ENCODE measurements at places on chromosomes 3 and 15.

DNA sequence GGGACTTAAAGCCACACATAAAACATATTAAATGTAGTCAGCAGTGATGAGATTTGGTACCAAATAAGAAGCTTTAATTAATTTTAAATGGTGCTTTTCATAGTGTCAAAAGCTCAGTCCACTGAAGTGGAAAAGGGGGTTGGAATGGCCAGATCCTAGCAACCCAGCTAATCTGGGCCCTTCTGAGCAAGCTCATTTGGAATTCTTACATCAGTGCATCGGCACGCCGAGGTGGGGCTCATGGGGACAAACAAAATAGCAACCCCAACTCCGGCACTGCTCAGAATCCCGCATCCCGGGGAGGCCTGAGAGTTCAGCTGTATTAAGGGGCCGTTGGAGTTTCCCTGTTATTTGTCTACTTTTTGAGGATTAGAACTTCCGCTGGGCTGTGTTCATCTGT is 526.4 kb downstream of the SOX2 start:
- no peak for DNase-seq

DNA sequence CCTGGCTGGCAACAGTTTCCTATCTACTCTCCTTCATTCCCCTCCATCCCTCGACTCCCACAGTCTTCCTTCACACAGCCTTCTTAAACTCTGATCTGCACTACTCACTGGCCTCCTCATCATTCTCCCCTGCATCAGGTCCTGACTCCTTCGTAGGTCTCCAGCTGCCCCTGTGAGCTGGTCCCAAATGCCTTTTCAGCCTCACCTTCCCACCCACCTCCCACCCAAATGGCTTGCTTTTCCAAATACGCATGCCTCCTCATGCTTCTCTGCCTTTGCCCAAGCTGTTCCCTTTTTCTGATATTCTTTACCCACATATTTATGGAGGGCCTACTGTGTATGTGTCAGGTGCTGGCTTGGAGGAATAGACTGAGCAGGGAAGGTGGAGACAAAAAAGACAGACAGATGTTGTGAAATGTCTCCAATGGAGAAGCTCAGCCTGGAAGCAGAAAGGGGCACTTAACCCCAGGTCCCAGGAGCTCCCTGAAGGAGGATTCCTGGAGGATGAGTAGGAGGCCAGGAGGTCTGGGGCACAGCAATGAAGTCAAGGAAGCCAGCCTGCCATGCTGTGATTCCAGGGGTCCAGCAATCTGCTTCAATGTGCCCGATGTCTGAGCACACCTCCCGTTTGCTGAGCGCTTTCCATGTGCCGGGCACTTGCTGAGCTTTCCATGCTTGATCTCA is 252.2 kb downstream of the SHQ1 start:
- DNase-seq, result no peak

- peak; percentile 68 for DNase-seq
Measured at GRCh38 chr3:196159952-196160804, 51.0 kb downstream of the ZDHHC19 start.

- no peak for DNase-seq
Measured at GRCh38 chr3:25906132-25906906, 116.4 kb downstream of the OXSM start.

- DNase-seq, result no peak
Measured at GRCh38 chr15:64090527-64090926, 3.1 kb downstream of the CIAO2A start.

- no peak for DNase-seq
Measured at GRCh38 chr3:187795207-187795960, 50.1 kb upstream of the BCL6 start.

- DNase-seq, result no peak
Measured at GRCh38 chr3:71865727-71866126, 80.8 kb upstream of the PROK2 start.

GRCh38 chr15:74383695-74384565 is 16.5 kb upstream of the CYP11A1 start:
- no peak for DNase-seq

DNA sequence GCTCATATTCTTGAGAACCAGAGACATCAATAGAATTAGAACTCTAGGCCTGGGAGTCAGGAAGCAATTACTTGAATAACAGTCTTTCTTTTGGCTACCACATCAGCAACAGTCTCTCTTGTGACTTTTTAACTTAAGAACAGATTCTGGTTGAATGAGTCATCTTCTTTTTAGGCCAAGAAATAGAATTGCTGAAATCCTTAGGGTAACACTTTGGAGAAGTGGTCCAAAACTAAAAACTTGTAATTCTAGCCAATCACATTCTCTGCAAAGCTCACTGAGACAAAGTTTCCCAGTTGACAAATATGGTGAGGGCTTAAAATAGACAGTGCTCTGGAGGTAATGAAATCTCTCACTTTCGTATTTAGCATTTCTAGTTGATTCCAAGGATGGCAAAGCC is 238.0 kb downstream of the SHOX2 start:
- DNase-seq, result no peak

- no peak for DNase-seq
Measured at GRCh38 chr15:80042568-80042967, 16.9 kb upstream of the ZFAND6 start.

GRCh38 chr3:151178208-151178845 is 24.7 kb downstream of the GPR171 start:
- DNase-seq, result no peak

GRCh38 chr15:69991551-69991980 is 106.2 kb downstream of the TLE3 start:
- DNase-seq, result no peak

GRCh38 chr3:197752107-197752506 is 2.4 kb downstream of the FYTTD1 start:
- DNase-seq, result no peak

GRCh38 chr3:138803006-138803653 is 31.6 kb downstream of the PIK3CB start:
- no peak for DNase-seq

GRCh38 chr3:181696626-181697230 is 15.0 kb upstream of the SOX2 start:
- DNase-seq, result no peak

DNA sequence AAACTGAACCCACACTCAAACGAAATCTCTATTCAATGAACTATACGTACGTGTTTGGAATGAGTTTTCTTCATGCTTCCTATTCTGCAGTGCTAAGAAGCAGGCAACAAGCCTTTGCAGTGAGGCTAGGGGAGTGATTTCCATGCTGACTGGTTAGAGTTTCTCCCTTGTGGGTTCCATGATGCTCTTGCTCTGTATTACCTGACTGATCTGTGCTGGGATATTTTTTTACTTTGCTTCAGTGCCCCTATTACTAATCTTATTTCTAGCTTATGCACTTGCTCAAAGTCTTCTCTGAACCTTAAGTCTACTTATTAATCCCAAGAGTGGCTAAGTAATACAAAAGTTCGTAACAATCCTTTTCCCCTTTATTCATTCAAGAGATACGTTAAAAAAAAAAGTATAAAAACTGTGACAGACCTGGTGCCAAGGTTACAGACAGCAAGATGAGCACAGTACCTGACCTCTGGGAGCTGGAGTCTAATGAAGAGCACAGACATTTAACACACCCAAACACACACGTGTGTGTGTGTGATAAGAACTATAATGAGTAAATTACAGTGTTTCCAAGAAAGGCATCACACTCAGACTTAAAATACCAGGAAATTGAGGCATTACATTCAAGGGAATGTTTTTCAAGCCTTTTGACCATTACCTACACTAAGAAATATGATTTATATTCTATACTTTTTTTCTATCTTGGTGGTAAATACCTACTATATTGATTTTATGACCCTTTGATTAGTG is 50.5 kb upstream of the FBN1 start:
- no peak for DNase-seq

DNA sequence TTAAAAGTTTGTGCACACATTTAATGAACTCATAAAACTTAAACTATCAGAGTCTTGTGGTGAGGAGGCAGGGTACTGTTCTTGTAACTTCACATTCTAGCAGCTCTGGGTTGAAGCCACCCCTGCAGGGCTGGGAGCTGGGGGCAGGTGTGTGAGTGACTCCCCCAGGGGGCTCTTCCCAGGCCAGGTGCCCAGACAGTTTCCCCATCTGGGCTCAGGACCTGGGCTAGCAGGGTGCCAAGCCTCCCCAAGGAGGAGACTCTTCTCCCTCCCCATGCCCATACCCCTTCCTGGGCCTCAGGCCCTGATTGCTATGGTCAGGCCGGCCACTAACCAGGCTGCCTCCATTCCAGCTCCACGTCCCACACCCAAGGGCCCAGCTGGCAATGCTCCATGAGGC is 22.0 kb upstream of the CHCHD6 start:
- DNase-seq, result no peak

DNA sequence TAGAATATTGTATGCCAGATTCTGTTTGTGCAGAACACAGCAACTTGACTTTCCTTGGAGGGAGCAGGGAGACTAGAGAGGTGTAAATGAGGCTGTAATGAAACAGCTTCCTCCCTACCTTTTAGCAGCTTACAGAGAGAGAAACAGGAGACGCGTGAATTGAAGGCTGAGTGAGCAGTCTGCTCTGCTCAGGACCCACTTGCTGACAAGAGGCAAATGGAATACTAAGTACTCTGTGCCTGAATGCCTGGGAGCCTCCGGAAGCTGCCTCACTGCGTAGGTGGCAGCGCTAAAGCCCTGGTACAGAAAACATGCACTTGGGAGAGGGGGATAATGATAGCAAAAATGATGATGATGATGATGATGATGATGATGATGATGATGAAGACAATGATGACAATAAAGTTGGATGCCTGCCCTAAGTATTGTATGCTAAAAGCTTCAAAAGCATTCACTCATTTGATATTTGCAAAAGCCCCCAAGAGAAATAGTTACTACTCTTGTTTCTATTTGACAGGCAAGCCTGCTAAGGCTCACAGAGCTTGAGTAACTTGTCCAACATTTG is 548.9 kb downstream of the NTRK3 start:
- DNase-seq, result no peak
